OCI-M1 (cell line): ENCODE measurements at places on chromosomes 6 and 20.
A peak's percentile ranks its signal among the peaks of the same experiment; 100 is the strongest.

- no peak for DNase-seq
Measured at GRCh38 chr20:50668326-50668725, 23.0 kb downstream of the RIPOR3 start.

DNA sequence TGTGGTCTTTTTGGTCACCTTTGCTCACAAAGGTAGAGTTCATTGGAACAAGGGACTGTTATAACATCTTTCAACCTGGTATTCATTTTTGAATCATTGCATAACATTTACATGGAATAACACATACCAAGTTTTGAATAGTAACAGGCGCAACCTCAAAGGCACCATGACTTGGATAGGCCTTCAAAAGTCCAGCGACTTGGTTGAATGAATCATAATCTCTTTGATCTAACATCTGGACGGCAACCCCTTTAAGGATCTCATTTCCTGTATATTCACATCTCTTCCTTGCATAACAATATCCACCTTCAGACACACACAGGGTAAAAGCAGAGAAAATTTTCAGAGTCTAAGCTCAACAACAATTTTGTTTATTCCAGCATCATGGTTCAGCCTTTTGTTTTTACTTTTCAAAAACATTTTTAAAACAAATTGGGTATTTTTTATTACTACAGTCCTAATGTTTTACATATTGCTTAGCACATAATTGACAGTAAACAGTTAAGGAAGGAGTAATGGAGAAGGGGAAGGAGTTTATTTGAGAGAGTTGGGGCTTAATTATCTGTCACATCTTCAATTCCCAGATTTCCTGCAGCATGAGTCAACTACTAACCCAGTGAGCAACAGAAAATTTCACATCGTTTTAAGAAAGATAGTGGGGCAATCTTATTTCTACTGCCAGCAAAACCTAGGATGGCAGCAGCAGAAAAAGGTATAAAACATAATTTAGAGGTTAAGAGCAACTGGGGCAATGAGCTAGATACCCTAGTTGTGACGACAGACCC, 41.8 kb upstream of the F13A1 start:
- DNase-seq = no peak

GRCh38 chr20:44720997-44721784, 6.0 kb downstream of the CCN5 start:
- DNase-seq = no peak

- DNase-seq = no peak
Measured at GRCh38 chr20:46814366-46815232, 80.0 kb upstream of the EYA2 start.

DNA sequence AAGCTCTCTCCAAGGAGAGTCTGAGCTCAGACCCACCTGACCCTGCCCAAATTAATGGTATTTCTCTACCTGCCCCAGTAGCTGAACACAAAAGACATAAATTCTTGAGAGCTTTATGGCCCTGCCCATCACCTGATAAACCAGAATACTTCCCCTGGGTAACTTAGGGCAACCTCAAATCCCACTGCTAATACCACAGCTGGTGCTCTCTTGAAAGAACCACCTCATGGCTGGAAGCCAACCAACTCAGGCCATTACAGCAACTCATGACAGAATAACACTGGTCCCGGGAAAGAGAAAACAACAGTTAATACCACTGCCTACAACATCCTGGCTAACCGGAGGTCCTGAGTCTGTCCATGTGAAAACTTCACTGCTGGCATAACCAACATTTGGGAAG, 328.6 kb downstream of the NKAIN2 start:
- no peak for DNase-seq

- DNase-seq = peak; percentile 75
Measured at GRCh38 chr6:57267586-57268293, 45.6 kb upstream of the RAB23 start.

- peak; percentile 37 for DNase-seq
Measured at GRCh38 chr6:110625883-110626282, 149.5 kb upstream of the SLC22A16 start.

DNA sequence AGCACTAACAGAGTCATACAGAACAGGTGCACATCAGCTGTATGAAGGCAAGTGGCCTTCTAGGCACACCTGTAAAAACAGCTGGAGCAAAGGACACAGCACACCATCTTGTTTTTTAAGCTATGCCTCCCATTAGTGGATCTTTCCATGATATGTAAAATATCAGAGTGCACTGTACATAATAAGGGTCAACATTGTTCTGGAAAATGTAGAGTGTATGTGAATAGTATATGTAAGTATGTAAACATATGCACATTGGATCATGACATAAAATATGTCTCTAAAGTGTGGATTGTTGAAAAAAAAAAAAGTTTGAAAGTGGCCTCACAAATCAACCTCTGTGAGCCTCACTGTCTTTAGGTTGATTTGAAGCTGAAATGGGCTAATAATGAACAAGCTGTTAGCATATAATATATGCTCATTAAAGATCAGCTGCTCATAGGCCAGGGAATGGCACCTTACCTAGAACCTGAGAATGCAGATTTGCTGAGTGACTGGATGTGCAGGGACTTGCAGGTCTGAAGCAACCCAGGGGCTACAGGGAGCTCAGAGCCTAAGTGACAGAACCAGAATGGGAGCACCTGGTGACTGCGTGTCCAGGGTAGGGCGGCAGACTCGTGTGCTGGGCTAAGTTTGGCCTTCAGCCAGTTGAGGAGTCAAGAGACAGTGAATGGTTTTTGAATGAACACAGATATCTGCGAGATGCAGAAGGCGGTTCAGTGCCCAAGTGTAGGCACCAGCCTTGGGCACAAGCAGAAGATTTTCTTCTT, 198.6 kb downstream of the TMEM242 start:
- no peak for DNase-seq

- DNase-seq = no peak
Measured at GRCh38 chr20:41094353-41095055, 42.8 kb upstream of the PLCG1 start.

GRCh38 chr6:167907837-167908681, 81.3 kb downstream of the AFDN start:
- DNase-seq = peak; percentile 37

GRCh38 chr20:62088258-62089127, 22.8 kb upstream of the TAF4 start:
- DNase-seq = peak; percentile 55

DNA sequence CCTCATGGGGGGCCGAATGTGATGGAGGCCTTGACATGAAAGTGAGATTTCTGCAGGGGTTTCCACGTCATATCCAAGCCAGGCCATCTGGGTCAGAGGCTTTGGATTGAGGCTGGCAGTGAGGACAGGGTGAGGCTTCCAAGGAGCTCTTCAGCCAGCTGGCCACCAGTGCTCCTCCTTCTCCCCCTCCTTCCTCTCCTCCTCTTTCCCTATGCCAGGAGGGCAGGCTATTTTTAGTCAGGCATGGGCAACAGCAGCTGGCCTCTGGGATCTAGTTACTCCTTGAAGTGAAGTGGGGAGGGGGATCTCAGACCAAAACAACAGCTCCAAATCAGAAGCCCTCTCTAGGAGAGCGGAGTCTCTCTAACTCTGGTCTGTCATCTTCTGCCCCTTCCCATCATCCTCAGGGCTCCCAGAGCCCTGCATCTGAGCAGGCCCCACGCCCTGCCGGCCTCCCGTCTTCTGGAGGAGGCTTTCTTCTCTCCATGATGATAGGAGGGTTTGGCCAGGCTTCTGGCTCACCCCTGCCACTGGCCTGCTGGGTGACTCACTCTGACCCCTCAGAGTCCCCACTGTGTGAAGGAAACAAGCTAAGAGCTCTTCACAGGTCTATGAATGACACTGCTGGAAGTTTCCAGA, 612 bp downstream of the TNNC2 start:
- DNase-seq = no peak

- DNase-seq = peak; percentile 63
Measured at GRCh38 chr6:139496654-139497344, 122.4 kb upstream of the CITED2 start.

DNA sequence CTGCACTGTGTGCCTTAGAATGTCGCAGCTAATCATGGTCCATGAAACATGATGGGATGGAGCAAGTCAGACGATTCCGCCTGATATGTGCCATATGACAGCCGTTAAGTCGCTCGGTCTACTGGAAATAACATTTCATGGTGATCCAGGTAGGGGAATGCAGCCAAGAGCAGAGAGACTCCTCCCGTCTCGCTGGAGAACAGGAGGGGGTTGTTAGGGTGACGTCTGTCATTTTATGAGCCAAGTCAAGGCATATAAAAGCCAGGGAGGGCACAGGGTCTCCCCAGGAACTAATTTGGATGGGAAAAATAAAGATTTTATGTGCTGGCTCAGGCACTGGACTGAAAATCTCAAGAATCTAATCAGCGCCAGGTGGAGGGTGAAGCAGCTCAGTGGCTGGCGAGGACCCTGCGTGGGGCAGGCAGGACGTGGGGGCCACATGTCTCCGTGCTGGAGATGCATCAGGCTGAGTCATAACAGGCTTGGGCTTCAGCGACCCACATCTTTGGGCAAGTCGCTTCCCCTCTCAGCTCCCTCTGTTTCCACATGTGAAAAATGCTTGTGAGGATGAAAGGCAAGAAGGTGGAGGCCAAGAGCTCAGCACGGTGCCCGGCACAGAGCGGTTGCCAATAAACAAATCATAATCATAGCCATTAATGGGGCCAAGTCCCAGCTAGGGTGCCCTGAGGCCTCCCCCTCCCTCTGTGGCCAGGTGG, 234.6 kb downstream of the ANKRD60 start:
- DNase-seq = no peak

DNA sequence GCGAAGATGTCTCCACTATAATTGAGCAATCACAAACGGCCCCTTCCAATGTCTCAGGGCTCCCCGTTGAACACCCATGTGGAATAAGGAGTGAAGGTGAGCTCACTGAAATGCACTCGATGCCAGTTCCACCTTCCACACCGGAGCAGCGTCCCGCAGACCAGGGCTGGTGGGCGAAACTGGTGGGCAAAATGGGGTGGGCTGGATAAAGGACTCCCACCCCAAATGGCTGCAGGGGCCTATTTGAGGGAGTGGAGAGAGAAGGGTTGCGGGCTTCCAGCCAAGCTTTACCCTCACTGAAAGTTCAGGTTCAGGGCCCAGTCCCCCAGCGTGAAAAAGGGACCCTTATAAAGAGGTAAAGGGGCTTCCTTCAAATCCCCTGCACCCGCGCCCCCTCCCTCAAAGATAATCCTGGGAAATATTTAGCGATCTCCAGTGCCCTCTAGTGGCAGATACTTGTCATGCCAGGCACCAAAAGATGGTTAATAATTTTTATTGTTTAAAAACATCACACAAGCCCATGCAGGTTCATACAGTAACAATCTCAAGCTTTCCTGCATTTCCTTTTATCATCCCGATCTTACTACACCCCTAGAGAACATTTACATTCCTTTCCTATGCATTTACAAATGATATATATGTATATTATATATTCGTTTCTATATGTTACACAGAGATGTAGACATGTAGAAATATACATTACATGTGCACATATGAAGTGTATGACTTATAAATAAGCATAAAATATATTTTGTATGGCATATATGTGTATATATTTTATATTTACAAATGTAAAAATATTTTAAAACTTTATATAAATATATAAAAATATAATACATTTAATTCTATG, 58.2 kb upstream of the NKX2-2 start:
- DNase-seq = peak; percentile 45

DNA sequence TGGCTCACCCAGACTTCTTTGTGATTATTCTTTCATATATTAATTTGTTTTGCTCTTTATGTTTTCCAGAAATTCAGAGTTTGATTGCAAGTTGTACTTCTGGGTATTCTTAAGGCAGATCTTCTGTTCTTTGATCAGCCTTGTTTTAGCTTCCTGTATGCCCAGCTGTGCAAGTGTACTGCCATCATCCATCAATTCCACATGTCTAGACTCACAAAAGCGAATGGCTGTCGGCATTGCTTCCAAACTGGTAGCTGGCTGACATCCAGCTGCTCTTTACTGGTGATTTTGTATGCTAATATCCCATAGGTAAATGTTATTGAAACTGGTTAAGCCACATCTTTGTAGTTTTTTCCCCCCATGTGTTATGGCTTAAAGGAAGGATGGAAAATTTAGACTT, 1084.8 kb upstream of the CITED2 start:
- DNase-seq = no peak

- DNase-seq = no peak
Measured at GRCh38 chr20:45897289-45897688, 6.2 kb downstream of the CTSA start.

- no peak for DNase-seq
Measured at GRCh38 chr6:126107475-126108166, 121.3 kb downstream of the TRMT11 start.

DNA sequence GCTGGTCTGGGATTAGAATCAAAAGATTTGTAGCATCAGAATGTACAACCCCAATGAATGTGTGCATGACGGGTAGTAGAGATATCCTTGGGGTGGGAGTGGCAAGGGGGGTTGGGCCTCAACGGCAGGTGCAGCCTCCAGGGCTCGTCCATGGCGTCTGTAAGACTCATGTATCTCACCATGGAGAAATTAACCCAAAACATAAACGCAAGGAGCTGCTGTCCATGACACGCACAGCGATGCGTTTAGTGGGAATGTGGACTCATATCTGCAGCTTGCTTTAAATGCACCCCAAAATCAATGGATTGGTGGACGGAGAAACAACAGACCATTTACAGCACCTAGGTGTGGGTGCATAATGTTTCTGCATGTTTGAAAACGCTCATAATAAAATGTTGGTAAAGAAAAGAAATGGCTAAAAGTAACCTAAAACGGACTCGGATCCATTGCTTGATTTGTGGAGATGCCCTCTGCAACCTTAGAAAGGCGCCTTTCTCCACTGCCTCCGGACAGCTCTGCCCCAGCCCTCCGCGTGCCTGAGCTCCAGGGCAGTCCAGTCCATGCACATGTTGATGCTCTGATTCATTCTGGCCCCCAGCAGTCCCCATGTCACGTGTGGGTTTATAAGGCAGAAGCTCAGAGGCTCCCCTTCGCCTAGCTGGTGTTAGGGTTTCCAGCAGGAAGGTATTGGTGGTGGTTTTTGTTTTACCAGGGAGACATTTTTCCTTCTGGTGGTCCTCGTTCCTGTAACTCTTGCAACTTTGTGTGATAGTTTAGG, 24.5 kb downstream of the PYGB start:
- DNase-seq = no peak

GRCh38 chr6:4059115-4059777, 19.7 kb downstream of the FAM217A start:
- no peak for DNase-seq

DNA sequence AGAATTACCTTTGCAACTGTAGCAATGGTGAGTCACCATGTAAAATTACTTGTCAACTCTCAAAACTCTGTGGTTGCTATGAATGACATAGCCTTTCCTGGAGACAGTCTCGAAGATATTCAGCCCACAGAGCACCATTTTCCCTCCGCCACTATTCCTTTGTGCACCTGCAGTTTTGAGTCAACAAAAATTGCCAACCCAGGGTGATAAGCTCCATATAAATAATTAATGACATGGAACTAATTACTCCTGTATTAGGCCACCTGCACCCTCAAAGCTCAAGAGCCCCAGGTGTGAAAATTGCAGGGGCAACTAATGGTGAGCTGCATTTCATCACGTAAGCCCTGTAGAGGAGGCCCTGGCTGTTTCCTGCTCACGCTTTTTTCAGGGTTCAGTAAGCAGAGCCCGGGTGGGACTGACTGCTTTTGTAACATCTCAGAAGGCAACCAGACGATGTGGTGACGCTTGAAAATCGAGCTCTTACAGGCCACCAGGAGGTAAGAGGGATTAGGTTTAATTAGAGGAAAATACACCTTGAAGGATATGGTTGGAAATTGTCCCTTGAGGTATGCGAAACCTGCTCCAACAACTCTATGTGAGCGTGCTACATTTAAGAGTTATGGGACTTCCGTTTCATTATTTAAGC, 70.8 kb downstream of the BMP2 start:
- peak; percentile 7 for DNase-seq
